ENCODE measurements at places on chromosomes 1 and 21.

GRCh38 chr1:100438789-100439188, 86.5 kb downstream of the CDC14A start:
- no peak for DNase-seq

GRCh38 chr1:213994888-213995287, 7.1 kb downstream of the PROX1 start:
- DNase-seq, result no peak

DNA sequence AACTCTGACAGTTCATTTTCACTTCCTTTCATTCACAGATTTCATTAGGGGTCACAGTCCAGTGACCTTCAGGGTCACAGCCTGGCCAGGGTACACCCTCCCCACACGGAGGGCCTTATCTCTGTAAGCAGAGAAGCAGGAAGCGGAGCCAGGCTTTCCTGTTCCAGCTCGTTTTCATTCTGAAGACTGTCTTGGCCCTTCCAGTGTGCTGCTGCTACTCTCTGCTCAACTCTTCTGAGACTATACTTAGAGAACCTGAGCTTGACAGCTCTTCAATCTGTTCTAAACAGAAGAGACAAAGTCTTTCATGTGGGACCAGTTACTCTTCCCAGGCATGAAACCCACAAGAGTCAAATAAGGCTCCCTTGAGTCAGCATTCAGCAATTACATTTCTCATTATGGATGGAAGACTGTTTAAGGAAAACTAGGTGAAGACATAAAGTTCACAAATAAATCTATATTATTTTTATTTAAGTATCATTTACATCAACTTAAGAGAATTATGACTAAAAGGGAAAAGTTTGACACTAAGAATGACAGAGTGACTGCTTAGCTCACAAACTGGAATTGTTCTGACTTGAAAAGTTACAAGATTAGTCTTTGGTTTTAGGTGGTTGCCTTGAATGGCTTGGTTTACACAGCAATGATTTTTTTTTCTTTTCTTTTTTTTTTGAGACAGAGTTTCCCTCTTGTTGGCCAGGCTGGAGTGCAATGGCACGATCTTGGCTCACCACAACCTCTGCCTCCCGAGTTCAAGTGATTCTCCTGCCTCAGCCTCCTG, 4.8 kb upstream of the TDRD10 start:
- DNase-seq, result no peak

DNA sequence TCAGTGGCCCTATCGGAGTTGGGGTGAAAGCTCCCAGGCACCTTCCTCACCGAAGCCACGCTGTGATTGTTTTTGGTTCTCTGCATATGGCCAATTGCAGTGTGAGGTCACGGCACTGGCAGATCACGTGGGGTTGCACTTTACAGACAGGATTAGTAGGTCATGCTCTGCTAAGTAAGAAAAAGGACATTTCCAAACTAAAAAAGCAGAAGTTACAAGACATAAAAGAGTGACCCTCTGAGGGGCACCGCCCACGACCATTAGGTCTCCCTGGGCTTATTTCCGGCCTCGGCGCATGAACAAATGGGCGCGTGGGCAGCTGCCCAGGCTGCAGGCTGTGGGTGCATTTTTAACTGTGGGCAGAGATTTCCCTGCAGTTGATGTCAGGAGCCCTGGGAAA, 2.0 kb downstream of the CAPN9 start:
- DNase-seq, result no peak

DNA sequence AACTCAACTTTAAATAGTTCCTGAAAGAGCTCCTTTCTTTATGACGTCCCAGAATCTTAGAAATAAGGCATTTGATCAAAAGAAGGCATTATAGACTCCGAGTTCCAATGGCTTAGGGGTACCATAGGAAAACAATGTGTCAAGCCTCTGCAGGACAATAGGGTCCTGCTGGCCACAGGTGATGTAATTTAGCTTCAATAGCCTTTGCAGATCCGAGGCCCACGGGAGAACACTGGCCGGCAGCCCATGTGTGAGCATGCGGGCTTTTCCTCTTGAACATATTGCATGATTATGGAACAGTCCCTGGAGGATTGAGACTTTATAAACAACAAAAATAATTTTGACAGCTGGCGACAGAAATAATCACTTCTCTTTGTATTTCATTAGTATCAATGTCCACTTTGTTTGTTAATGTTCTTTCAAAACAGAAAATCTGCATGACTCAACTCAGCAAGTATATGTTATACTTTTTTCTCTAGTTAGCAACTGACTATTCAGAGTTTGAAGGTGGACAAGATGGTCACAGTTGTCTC, 49.0 kb upstream of the NR5A2 start:
- DNase-seq, result no peak

GRCh38 chr1:109263234-109263596, 13.9 kb downstream of the CELSR2 start:
- DNase-seq, result no peak

GRCh38 chr1:41800311-41800829, 118.4 kb downstream of the HIVEP3 start:
- no peak for DNase-seq

DNA sequence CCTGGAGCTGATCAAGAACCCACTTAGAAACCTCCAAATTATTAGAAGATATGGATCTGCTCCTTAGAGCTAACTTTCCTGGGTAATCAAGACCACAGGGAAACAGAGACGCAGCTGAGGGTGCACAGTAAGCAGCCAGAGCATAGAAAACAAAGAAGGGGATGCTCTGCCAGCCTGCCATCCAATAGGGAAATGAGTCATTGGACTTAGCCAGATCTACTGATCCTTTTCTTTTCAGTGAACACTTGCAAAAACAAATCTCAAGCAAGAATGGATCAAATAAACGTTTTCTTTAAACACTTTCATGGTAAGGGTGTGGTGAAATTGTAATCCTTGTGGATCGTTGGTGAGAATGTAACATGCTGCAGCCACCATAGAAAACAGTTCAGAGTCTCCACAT, 474.0 kb downstream of the LTN1 start:
- no peak for DNase-seq

DNA sequence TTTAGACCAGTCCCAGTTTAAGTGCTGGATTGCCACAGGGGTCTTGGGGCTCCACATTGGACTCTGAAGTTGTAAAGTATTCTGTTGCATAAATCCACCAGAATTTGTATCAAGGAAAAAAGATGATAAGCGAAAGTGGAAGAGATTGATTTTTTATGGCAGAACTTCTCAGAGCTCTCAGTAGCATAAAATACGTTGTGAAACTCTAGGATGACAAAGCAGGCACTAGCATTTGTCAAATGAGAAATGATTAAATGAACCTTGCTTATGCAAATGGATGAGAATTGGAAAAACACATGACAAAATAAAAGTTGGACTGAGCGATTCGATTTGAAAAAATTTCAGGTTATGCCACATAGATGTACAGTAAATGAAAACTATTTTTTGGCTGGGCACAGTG, 253.8 kb upstream of the RAB4A start:
- no peak for DNase-seq

- no peak for DNase-seq
Observed at GRCh38 chr1:157103268-157103667, 3.7 kb upstream of the ETV3L start.

DNA sequence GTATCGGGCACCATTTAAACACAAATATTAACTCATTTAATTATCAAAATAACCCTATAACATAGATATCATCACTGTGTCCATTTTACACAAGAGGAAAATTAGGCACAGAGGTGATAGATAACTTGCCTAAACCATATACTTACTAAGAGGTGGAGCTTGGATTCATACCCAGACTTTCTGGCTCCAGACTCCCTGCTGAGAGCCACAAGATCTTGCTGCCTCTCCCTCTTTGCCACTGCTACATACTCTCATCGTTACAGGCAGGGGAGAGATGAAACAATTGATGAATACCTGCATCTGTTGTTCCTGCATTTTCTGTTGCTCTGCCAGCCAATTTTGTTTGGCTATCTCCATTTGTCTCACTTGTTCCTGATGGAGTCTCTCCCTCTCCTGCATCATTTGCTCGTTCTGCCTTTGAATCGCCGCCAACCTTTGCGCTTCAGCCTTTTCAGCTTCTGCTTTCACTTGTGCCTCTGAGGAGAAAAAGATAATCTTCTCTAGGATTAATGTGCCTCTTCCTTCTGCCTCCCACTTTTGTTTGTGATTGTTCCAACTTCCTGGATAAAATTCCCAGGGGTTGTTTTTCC, 10.6 kb downstream of the GBP5 start:
- no peak for DNase-seq

- no peak for DNase-seq
Observed at GRCh38 chr1:240169188-240169587, 77.5 kb downstream of the FMN2 start.

DNA sequence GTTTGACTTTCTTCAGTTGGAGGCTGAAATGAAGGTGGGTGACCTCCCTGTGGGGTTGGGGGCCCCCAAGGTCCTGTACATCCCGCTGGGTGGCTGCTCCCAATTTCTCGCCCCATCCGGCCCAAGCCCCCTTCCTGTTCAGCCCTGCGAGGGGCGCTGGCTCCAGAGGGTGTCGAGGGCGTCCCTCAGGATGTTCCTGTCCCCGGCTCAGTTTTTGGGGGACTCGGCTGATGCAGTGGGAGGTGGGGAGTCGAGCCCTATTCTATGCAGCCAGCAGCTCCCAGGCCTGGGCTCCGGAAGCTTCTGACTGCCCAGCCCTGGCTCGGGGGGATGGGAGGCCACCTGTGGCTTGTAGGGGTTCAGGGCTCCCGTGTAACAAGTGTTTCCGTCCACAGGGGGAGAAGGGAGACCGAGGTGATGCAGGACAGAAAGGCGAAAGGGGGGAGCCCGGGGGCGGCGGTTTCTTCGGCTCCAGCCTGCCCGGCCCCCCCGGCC, 38.2 kb downstream of the SLC19A1 start:
- no peak for DNase-seq

Data from SK-N-DZ (cell line).